ENCODE measurements at places on chromosomes 16 and 17.

- DNase-seq = no peak
Measured at GRCh38 chr16:49585143-49585832, 211.7 kb downstream of the C16orf78 start.

GRCh38 chr17:7383742-7384488 is 3.0 kb downstream of the TNK1 start:
- DNase-seq = peak; percentile 91

GRCh38 chr17:38600906-38601305 is 4.8 kb downstream of the SRCIN1 start:
- DNase-seq = no peak

DNA sequence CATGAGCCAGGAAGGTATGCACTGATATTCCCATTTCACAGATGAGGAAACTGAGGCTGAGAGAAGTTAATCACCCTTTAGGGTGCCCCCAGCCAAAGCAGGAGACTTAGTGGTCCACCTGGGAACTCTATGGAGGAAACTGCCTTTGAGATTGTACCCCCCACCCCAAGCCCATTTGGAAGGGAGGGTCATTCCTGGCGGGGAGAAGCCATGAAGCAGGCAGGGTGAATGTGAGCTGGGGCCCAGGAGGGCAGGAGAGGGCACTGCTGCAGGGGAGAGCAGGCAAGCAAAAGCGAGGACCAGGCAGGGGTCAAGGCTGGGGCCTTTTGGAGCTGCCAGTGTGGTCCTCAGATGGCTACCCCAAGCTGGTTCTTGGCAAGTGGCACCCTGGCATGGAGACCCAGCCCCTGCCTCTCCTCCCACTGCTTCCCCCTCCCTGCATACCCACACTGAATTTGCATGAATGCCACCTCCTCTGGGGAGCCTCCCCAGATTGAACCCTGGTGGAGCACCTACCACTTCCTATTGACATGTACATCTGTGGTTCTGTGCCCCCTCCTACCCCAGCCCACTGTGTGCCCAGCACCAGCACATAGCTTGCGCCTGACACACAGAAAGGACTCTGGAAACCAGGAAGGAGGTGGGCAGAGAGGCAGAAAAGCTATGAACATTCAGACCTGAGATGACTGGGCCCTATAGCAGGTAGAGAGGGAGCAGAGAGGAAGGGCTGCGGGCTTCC is 965 bp upstream of the TMC6 start:
- DNase-seq = peak; percentile 54

DNA sequence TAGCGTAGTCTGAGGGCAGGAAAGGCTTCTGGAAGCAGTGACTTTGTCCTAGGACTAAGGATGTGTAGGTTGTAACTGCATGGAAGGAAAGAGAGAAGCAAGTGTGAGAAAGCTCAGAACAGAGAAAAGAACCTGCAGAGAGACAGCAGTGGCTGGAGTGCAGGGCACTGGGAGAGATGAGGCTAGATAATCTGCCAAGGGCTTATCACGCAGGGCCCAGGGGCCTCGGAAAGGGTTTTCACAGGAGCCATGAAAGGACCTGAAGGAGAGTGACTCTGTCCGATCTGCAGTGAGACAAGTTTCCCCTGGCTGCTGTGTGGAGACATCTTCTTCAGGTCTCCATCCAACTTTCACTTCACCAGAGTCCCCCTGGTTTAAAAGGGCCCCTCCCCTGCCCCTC is 7.1 kb upstream of the SRCAP start:
- no peak for DNase-seq

GRCh38 chr16:70152578-70153302 is 20.8 kb upstream of the CLEC18C start:
- DNase-seq = no peak

GRCh38 chr17:50532452-50533024 is at the start of gene EPN3:
Gene EPN3, plus strand, starts transcription at chr17:50532735. Its CDS starts 3,822 bp downstream, at chr17:50536557.
- no peak for DNase-seq

GRCh38 chr17:67359960-67360791 is 6.2 kb downstream of the PSMD12 start:
- DNase-seq = no peak

DNA sequence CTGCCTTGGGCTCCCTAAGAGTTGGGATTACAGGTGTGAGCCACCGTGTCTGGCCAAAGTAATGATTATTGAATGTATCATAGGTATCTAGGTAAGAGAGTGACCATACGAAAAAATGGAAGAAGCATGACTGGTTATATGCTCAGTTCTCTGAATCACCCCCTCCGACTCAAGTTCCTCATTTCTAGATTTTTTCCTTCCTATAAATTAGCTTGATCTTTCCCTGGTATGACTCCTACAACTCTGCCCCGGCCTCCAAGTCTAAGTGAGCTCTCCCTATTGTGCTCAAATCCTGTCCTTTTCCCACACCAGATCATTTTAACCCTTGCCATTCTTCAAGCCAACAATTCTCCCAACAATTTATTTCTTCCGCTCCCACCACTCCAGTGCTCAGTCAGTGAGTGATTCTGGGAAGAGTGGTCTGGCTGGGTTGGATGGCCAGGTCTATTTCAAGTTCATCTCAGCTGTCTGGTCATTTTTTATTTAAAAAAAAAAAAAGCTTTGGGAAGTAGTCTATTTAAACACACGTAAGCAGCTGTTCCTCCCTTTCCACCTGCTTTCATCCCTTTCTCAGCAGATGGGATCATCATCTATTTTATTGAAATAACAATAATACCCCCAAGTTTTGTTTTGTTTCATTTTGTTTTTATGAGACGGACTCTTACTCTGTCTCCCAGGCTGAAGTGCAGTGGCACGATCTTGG is 120.2 kb upstream of the HS3ST2 start:
- no peak for DNase-seq

- DNase-seq = no peak
Measured at GRCh38 chr17:57855391-57856035, 5.7 kb upstream of the MRPS23 start.

DNA sequence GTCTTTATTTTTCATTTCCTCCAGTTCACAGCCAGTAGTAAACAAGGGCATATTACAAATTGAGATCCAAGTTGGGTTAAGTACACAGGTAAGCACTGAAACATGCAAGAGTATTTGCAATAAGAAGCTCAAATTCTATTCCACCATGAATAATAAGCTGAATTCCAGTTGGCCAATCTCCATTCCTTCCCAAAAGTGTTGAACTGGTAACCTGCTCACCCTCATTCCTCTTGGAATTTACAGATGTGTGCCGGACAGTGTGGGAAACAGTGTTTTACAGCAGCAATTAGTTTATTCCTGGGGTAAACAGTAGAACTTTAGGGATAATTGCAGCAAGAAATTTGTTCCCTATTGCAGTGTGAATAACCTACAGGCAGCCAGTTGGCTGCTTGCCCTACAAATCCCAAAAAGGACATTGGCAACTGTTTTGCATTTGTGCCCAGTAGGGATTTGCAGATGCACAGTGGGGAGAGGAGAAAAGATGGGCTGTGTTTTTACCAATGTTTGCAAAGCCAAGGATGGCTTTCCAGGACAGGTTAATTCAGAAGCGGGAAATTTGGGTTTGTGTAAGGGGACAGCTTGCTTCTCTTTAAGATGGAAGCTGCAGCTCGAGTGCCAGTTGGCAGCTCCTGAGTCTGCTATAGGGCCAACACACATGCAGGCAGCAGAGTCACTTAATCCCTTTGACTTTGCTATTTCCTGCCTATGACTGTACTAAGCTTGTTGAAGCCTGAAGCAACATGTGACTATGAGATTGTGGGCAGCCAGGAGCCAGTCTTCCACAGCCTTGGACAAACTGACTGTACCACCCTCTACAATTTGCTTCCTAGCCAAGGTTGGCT is 318.9 kb downstream of the MAP2K6 start:
- DNase-seq = no peak

- DNase-seq = no peak
Measured at GRCh38 chr16:2970563-2970962, 1.4 kb downstream of the PAQR4 start.

DNA sequence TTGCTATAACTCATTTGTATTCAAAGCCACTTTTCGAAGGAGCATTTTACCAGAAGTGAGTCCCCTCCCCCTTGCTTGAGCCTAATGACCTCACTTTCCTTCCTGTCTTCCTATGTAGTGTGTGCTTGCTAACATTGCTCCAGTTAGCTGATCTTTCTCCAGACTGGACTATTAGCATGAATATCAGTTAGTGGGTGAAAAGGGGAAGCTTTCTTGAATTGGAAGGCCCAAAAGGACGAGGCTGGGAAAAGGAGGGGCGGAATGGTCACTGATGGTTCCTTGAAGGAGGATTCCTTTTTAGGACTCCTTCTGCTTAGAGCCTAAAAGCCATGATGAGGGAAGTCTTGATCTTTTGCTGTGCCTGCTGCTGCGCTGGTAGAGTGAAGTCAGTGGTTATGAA is 11.9 kb downstream of the MAP3K3 start:
- DNase-seq = no peak

- no peak for DNase-seq
Measured at GRCh38 chr16:69366431-69366830, 14.8 kb upstream of the TMED6 start.

GRCh38 chr16:56311208-56312027 is 113.9 kb downstream of the AMFR start:
- DNase-seq = no peak

- no peak for DNase-seq
Measured at GRCh38 chr16:89320782-89321501, 103.4 kb downstream of the ZNF778 start.

GRCh38 chr17:39981766-39982375 is 1.3 kb downstream of the PSMD3 start:
- DNase-seq = no peak

DNA sequence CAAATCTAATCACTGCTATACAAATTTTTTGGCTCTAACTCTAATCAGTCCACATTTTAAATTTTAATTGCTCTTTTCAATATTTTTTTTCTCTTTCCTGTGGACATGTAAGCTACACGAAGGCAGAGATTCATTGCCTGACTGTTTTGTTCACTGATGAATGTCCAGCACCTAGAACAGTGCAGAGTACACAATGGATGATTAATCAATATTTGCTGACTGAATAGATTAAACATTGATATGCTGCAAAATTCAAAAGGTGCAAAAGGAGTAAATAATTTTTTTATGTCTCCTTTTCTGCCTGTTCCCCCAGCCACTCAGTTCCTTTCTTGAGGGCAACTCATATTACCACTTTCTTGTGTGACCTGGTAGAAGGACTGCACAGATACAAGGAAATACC is 32.8 kb downstream of the SCNN1B start:
- no peak for DNase-seq

- no peak for DNase-seq
Measured at GRCh38 chr16:69171325-69172084, 15.5 kb upstream of the SNTB2 start.

- DNase-seq = no peak
Measured at GRCh38 chr17:13005530-13005929, 12.3 kb downstream of the ELAC2 start.

DNA sequence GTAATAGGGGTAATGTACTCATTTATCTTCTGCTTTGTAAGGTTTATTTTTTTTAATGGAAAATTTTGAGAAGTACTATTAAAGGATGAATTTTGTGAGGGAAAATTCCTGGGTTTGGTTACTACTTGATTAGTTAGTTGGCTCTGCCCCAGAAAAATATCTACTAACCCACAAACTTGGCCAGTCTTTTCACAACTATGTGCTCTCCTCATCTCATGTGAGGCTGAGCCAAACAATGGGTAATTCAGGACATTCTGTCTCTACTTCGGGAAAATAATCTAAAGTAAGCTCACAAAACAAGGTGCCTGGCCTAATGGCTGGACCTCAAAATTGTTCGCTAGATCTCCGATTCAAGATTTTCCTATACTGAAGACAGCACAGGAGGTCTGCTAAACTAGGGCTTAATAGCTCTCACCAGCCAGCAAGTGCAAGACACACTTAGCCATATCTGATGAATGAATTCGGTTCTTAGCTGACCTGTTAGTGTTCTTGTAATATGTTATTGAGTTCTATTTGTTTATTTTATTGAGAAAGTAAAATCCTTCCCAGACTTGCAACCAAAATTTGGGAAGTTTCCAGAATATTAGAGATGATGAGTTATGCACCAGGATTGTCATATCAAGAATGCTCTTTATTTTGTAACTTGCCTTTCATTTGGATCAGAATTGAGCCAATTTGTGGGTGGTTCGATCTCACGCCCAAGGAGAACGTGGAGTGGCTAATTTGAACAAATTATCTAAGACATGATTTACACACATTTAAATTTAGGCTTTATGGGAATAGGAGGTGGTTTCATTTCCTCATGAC is 5.7 kb downstream of the KCNJ16 start:
- no peak for DNase-seq

DNA sequence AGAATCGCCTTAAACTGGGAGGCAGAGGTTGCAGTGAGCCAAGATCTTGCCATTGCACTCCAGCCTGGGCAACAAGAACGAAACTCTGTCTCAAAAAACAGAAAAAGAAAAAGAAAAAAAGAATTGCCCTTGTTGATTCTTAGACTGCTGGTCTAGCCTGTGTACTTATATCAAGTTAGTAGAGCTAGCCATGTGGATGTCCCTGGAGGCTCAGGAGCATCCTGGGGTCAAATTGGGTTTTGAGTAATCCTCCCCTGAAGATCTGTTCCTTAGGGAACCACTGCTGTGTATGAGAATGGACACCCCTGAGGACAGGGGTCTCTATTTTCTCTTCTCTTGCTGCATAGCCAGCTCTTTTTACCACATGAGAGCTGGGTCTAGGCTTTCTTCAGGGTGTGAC is 21.5 kb downstream of the SLC7A6OS start:
- no peak for DNase-seq

GRCh38 chr16:17520561-17520960 is 49.8 kb upstream of the XYLT1 start:
- no peak for DNase-seq

DNA sequence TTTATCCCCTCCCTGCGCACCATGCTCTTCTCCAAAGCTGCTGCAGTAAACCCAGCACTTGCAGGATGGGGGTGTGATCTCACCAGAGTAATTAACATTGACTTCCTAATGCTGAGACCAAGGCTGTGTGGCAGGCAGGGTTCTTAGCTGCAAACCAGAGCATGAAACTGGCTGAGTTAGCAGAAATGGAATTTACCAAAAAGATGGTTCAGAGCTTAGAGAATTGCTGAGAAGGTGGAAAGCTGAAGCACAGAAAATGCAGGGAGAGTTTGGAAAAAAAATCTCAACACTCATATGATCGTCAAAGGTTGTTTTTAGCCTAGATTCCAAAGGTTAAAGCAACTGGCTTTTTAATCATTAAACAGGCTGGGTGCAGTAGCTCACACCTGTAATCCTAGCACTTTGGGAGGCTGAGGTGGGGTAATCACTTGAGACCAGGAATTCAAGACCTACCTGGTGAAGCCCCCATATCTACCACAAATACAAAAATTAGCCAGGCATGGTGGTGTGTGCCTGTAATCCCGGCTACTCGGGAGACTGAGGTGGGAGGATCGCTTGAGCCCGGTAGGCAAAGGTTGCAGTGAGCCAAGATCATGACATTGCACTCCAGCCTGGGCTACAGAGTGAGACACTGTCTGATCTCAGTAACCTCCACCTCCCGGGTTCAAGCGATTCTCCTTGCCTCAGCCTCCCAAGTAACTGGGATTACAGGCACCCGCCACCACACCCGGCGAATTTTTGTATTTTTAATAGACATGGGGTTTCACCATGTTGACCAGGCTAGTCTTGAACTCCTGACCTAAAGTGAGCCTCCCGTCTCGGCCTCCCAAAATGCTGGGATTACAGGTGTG is 6.0 kb upstream of the TXNDC11 start:
- no peak for DNase-seq

- peak; percentile 45 for DNase-seq
Measured at GRCh38 chr16:20901436-20902112, 1.0 kb downstream of the LYRM1 start.

GRCh38 chr16:86595983-86596605 is 17.7 kb downstream of the FOXL1 start:
- DNase-seq = no peak

Data from activated T-cell treated with anti-CD3 and anti-CD28 coated beads, Interleukin-2, amount 50 U/mL, for 24 hours (primary cell).